ENCODE measurements at places on chromosomes 16 and 17. TPM values are rescaled to one million over a fixed set of nuclear protein-coding genes. Genes with fewer than 3 reads are reported as not detected.
A peak's percentile ranks its signal among the peaks of the same experiment; 100 is the strongest.

DNA sequence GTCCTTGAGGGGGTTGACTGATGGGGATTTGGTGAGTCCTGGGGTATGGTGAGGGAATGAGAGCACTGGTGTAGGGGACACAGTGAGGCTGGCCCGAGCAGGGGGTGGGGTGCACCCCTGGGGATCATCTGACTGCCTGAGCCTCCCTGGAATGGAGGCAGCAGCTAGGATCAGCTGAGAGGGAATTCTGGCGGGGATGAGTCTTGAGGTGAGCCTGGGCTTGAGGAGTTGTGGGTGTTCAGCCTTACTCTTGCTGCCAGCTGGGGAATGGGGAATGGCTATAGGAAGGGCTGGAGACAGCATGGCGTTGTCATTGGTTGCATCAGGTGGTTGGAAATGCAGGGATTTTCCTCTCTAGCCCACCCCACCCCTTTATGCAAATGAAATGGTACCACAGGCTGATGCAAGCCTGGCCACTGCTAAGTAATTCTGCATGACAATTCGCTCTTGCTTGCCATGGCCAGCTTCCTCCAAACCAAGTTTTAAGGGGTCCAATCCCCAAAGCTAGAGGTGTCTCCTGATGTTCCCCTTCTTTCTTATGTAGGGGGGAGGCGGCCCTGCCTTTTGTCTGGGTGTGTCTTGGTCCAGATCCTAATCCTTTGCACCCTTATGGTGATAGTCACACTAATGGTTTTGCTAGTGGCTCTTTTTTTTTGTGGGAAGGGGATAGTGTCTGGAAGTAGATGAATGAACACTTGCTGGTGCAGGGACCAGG is 7.5 kb downstream of the NFE2L1 start:
- peaks cover 77% of the 10 kb centered on the region for H3K36me3 ChIP-seq
- H3K27me3 ChIP-seq = peaks cover 4% of the 10 kb centered on the region
- H3K4me1 ChIP-seq = peaks cover 86% of the 10 kb centered on the region
- DNase-seq = no peak

DNA sequence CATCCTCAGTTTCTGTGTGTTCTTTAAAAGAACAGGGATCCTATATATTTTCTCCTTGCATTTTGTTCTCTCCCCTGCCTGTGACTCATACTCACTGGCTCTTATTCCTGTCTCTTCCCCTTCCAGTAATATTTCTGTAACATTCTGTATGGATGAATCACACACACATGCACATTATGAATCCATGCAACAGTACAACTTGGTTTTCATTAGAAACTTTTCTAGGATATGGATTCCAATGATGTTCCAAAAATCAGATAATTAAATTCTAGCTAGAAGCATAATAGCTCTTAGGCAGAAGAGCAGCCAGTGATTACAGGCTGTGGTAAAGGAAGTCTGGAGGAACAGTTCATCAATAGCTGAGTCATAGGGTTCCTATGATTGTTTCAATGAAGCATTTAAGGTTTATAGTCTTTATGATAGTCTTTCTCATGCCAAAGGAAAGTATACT is 119.6 kb upstream of the PMFBP1 start:
- DNase-seq = no peak
- H3K27ac ChIP-seq = no peak overlapping the region
- H3K36me3 ChIP-seq = no peaks in the 10 kb centered on the region
- H3K4me3 ChIP-seq = no peak overlapping the region
- peaks cover 7% of the 10 kb centered on the region for H3K4me1 ChIP-seq

CDH13 gene
- total RNA-seq = 2.3 TPM

NOG gene
- total RNA-seq = not detected

DNA sequence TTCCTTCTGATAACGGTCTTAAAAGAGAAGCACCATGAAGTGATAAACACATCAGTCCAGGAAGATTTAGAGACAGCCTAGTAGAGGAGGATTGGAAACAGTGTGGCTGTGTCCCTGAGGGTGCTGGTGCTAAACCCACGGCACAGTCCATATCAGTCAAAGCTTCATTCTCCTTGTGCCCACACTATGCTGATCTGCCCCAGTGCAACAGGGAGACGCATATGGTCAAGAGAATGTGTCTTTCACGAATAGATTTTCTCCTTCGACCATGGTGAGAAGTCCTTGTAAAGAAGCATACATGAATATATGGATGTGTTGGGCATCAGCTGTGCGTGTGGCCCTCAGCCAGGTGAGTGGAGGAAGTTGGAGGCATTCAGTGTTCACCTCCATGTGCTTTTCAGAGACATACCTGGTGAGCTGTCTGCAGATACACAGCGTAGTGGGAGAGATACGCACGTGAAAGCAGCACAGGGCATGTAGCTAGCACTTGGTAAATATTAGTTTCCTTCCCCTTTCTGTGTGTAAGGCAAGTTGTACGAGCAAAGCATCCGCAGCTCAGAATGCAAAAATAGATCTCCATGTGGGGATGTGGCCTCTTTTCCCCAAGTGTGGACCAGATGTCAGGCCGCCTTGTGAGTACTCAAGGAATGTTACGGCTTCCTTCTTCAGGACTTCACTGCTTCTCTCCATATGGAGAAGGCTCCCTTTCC is 29.4 kb downstream of the HLF start:
- no peak overlapping the region for H3K4me3 ChIP-seq
- no peaks in the 10 kb centered on the region for H3K27me3 ChIP-seq
- peaks cover 3% of the 10 kb centered on the region for H3K4me1 ChIP-seq
- DNase-seq = no peak
- H3K27ac ChIP-seq = no peak overlapping the region

GRCh38 chr17:43118679-43119615 is 6.2 kb downstream of the BRCA1 start:
- peaks cover 3% of the 10 kb centered on the region for H3K27me3 ChIP-seq
- no peaks in the 10 kb centered on the region for H3K36me3 ChIP-seq
- no peak overlapping the region for H3K27ac ChIP-seq
- DNase-seq = no peak
- no peak overlapping the region for H3K4me3 ChIP-seq

FBXO39 gene
- total RNA-seq = not detected

- H3K4me1 ChIP-seq = no peaks in the 10 kb centered on the region
- no peak overlapping the region for H3K27ac ChIP-seq
- H3K36me3 ChIP-seq = no peaks in the 10 kb centered on the region
- no peak for DNase-seq
Measured at GRCh38 chr17:12579288-12579687, 86.4 kb upstream of the MYOCD start.

- H3K4me1 ChIP-seq = peaks cover 2% of the 10 kb centered on the region
- no peaks in the 10 kb centered on the region for H3K36me3 ChIP-seq
- H3K27me3 ChIP-seq = no peaks in the 10 kb centered on the region
- no peak overlapping the region for H3K27ac ChIP-seq
- DNase-seq = no peak
Measured at GRCh38 chr16:61366006-61366405, 670.2 kb downstream of the CDH8 start.

DNA sequence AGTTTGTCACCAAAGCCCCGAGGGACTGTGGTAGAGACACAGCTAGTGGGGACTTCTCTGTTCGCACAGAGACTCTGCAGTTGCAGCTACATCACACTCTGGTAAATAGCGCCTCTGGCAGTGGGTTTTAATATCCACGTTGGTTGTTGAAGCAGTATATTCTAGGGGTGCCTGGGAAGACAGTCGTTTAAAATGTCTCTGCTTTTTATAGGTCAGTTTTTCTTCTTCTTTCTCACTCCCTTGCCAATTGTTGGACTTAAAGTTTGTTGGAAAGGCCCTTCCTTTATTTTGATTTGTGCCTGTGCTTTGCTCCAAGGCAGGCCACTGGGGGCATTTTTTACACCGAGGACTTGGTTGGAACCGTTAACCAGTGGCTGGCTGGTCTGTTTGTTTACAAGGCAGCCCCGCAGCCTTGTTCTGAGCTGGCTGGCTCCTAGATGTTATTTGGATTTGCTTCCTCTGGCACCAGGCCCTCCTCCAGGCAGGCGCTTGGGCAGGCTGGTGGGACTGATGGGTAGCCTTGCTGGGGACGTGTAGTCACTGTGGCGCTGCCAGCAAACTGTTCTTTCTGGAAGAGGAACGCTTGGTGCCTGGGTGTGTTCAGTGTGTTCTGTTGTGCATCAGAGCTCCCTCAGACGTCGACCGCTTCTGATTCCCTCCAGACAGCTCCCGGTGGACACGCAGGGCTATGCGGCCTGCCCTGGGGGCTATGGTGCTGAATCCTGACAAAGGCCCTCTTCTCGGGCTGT is 218.2 kb upstream of the CHMP6 start:
- peaks cover 21% of the 10 kb centered on the region for H3K36me3 ChIP-seq
- no peak overlapping the region for H3K4me3 ChIP-seq
- peak overlapping the region; percentile 57 for H3K27ac ChIP-seq
- H3K27me3 ChIP-seq = peaks cover 6% of the 10 kb centered on the region
- H3K4me1 ChIP-seq = peaks cover 32% of the 10 kb centered on the region
- no peak for DNase-seq

- peaks cover 10% of the 10 kb centered on the region for H3K4me1 ChIP-seq
- no peak overlapping the region for H3K27ac ChIP-seq
- DNase-seq = no peak
- peaks cover 1% of the 10 kb centered on the region for H3K27me3 ChIP-seq
- no peak overlapping the region for H3K4me3 ChIP-seq
Measured at GRCh38 chr17:31308372-31309334, 5.2 kb downstream of the EVI2B start.

GRCh38 chr16:85888405-85889331 is 10.3 kb upstream of the IRF8 start:
- peaks cover 4% of the 10 kb centered on the region for H3K4me1 ChIP-seq
- H3K27ac ChIP-seq = no peak overlapping the region
- H3K4me3 ChIP-seq = no peak overlapping the region
- H3K36me3 ChIP-seq = no peaks in the 10 kb centered on the region
- H3K27me3 ChIP-seq = peaks cover 3% of the 10 kb centered on the region

KIF18B gene
- 7.1 TPM for total RNA-seq

- no peaks in the 10 kb centered on the region for H3K4me1 ChIP-seq
- DNase-seq = no peak
- no peak overlapping the region for H3K27ac ChIP-seq
- no peaks in the 10 kb centered on the region for H3K36me3 ChIP-seq
Measured at GRCh38 chr17:44959821-44960531, 8.1 kb downstream of the C1QL1 start.

- H3K4me1 ChIP-seq = peaks cover 6% of the 10 kb centered on the region
- H3K4me3 ChIP-seq = no peak overlapping the region
- no peaks in the 10 kb centered on the region for H3K27me3 ChIP-seq
- no peak overlapping the region for H3K27ac ChIP-seq
Measured at GRCh38 chr17:63780507-63780906, 6.5 kb downstream of the DDX42 start.

- H3K27me3 ChIP-seq = peaks cover 14% of the 10 kb centered on the region
- peaks cover 15% of the 10 kb centered on the region for H3K4me1 ChIP-seq
- DNase-seq = peak; percentile 51
Measured at GRCh38 chr16:57736419-57737351, 1.1 kb downstream of the KATNB1 start.

DNA sequence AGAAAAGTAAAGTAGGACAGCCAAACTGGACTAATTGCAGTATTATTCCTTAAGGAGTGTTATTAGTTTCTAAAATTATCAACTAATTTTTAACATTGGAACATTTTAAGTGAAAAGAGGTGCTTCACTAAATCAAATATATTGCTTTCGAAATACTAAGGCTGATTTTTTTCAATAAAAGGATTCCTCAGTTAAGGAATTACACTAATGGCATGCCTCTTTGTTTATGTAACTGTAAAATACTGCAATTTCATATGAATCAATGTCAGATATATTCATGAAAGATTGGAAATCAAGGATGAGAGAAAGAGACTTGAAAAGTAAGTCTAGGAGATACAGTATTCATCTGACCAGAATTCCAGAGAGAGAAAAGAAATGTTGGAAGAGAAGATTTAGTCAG is 129.8 kb downstream of the TANC2 start:
- H3K36me3 ChIP-seq = no peaks in the 10 kb centered on the region
- H3K4me1 ChIP-seq = no peaks in the 10 kb centered on the region
- H3K4me3 ChIP-seq = no peak overlapping the region
- no peak overlapping the region for H3K27ac ChIP-seq
- no peaks in the 10 kb centered on the region for H3K27me3 ChIP-seq
- DNase-seq = no peak

DNA sequence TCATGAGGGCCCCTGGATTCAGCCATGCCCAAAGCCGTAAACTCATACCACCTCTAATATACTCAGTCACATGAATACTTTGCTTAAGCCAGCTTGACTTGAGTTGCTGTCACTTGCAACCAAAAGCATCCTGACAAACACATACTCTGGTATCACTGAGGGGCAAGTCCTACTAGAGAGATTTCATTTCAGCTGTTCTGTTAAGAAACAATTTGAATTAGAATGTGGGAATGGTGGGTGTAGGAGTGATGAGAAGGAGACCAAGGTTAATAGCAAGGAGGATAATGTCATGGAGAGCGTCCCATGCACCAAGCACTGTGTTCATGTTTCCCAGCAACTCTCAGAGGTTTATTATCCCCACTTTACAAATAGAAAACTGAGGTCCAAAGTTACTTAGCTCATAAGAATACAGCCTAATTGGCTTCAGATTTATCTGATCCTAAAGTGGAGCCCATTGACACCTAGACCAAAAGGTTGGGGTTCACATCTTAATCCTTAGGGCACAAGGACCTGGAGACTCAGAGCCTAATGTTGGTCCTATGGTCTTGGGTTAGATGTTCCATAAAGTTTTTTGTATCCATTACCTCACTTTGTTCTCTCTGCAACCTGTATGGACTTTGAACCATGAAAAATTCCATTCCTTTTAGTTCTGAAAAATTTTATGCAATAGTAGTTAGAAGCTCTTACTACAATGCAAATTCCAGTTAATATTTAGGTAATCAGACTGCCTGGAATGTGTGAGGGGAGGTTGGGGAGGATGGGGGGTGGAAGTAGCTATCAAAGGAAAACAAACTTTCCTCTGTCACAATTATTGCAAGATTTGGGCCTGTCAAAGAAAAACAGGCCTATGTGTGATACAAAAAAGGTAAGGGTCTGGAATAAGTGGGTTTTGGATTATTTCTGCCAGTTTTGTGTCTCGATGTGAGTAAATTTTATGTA is 105.9 kb downstream of the IRX3 start:
- H3K27ac ChIP-seq = no peak overlapping the region
- no peaks in the 10 kb centered on the region for H3K27me3 ChIP-seq
- H3K4me3 ChIP-seq = no peak overlapping the region
- H3K4me1 ChIP-seq = peaks cover 8% of the 10 kb centered on the region
- no peak for DNase-seq
- H3K36me3 ChIP-seq = no peaks in the 10 kb centered on the region

DNA sequence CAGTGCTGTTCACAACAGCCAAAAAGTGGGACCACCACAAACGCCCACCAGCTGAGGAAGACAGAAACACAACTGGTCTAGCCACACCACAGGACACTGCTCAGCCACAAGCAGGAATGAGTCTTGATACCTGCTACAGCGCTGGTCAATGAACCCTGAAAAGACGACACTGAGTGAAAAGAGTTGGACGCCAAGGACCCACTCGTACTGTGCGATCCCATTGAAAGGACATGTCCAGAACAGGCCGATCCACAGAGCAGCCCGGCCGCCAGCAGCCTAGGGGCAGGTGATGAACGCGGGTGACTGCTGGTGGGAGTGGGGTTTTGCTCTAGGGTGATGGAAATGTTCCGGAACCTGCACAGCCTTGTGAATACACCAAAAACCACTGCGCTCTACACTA is 10.6 kb upstream of the SLC38A8 start:
- no peak for DNase-seq
- H3K27ac ChIP-seq = no peak overlapping the region
- H3K27me3 ChIP-seq = peaks cover 2% of the 10 kb centered on the region
- no peaks in the 10 kb centered on the region for H3K4me1 ChIP-seq
- peaks cover 41% of the 10 kb centered on the region for H3K36me3 ChIP-seq
- H3K4me3 ChIP-seq = no peak overlapping the region

- peaks cover 26% of the 10 kb centered on the region for H3K36me3 ChIP-seq
- no peak overlapping the region for H3K27ac ChIP-seq
- peaks cover 17% of the 10 kb centered on the region for H3K4me1 ChIP-seq
- H3K27me3 ChIP-seq = peaks cover 12% of the 10 kb centered on the region
Measured at GRCh38 chr16:56363181-56363716, 62.1 kb downstream of the AMFR start.
